ENCODE measurements at places on chromosomes 5 and 9. TPM values are rescaled to one million over a fixed set of nuclear protein-coding genes. Genes with fewer than 3 reads are reported as not detected.

- peak; percentile 57 for DNase-seq
These were observed 2124.9 kb downstream of the MAT2B start for GRCh38 chr5:165630261-165630778.

Gene PDE8B
- 5.5 TPM for total RNA-seq

DNA sequence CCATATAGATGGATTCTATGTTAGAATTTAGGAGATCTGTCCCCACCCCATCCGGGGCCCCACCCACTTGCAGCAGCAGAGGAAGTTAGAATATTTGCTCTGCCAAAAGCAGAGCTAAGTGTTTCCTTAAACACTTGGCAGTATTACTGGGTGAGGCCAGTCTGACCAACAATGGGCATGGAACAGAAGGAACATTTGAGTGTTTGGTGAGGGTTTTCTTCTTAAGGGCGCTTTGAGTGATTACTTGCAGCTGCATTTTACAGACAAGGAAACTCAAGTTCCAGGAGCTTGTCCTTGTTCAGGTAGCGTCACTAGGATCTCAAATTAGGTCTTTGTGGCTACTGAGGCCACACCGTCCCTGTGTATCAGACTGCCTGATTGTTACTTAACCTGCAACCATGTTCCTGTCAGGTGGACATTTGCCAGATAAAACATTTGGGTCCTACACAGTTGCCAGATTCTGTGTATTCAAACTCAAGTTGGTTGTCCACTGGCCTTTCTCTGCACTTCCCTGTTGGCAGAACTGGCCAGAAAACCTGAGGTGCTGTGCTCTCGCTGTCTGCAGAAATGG is 59.3 kb downstream of the SLC46A2 start:
- peak; percentile 73 for DNase-seq

Gene MEIKIN
- not detected for total RNA-seq

Gene GARNL3
- total RNA-seq: 7.4 TPM

Gene MYMK
- not detected for total RNA-seq

- DNase-seq: no peak
These were observed 109.9 kb downstream of the EDIL3 start for GRCh38 chr5:84274585-84275468.

- peak; percentile 89 for DNase-seq
These were observed 138.1 kb downstream of the C9orf50 start for GRCh38 chr9:129482521-129483414.

Gene CETN3
- 5.6 TPM for total RNA-seq

Gene C9orf50
- not detected for total RNA-seq

DNA sequence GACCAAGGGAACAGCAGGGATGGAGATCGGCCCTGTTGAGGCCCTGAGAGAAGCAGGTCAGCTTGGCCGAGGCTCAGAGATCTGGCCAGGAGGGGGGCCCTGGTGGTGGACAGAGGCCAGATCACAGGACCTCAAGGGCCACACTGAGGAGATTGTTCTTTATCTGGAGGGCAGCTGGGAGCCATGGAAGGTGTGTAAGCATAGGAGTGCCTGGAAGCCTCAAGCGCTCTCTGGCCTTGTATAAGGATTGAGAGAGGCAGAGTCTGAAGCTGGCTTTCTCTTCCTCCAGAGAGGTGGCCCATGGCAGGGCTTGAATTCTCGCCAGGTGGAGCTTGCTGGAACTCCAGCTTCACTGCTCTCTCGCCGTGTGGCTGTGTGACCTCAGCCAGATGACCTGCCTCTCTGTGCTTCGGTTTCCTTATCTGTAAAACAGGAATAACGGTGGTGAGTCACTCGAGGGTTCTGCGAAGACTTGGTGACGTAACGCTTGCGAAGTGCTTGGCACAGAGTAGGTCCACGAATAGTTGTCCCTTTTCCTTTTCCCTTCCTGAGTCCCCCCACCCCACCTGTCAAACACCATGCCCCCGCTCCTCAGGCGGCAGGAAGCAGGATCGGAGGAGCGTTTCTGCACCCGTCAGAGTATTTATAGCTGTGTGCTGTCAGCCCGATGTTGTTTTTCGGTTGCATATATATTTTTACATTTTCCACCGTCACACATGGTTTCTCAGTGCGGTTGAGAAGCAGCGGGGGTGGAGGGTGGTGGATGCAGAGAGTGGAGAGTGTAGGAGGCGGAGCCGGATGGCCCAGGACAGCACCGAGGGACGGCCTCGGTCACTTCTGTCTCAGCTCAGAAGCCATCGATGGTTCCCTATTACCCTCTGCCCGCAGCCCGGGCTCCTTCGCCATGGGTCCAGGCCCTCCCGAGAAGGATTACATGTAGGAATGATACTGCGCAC is 17.0 kb upstream of the CRB2 start:
- DNase-seq: no peak

GRCh38 chr5:87185838-87186237 is 81.8 kb upstream of the RASA1 start:
- no peak for DNase-seq

DNA sequence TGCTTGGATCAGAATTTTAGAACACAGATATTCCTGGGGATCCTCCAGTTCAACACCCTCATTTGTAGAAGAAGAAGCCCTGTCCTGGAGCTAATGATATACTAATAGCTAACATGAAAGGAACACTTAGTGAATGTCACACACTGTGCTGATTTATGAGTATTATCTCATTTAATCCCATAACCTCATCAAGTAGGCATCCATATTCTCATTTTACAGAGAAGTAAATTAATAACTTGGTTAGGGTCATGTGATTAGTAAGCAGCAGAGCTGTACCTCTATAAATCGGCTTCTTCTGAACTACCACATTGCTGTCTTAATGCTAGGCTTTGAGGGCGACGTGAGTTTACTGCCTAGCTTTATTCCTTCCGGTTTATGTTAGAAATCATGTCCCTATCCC is 6.0 kb downstream of the TTC23L start:
- DNase-seq: no peak
